ENCODE measurements at places on chromosomes 7 and 10.

GRCh38 chr10:69483963-69484362, 32.7 kb downstream of the TSPAN15 start:
- DNase-seq = no peak

GRCh38 chr10:79176949-79177602, 108.3 kb downstream of the ZMIZ1 start:
- DNase-seq = no peak

DNA sequence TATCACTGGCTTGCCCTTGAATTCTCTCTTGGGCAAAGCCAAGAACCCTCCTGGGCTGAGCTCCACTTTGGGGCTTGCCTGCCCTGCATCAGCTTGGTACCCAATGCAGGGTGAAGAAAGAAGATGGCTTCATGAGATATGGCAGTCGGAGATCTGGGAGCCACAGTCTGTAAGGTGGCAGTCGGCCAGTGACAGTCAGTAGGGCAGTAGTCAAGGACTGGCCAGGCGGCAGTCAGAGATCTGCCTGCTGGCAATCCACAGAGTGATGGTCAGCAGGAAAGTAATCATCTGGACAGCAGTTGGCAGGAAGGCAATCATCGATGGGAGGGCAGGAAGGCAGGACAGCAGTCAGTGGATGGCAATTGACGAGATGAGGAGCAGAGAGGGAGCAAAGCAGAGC, 32.6 kb upstream of the CNNM1 start:
- no peak for DNase-seq

DNA sequence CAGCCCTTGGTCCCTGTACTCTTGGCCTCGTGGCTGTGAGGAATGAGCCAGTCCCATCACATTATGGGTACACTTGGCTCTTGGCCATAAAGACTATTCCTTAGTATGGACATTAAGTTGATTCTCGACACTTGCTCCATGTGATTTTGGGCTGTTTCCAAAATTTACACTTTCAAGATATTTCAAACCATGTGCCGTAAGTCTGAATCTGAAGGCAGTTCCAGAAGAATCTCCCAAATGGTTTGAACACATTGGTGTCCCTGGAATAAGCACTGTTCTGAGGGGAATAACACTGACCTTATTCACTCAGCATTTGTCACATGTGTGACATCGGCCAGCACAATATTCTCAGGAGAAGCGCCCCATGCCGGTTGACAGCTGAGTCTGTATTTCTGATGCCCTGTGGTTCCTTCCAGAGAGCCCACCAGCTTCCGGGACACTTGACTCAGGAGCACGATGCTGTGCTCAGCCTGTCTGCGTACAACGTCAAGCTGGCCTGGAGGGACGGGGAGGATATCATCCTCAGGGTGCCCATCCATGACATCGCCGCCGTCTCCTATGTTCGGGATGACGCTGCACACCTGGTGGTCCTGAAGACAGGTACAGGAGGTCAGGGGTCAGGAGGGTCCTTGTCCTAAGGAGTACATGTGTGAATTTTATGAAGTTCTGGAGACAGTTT, 24.6 kb downstream of the NACAD start:
- DNase-seq = no peak

- no peak for DNase-seq
These were observed 32.5 kb downstream of the CCDC6 start for GRCh38 chr10:59873896-59874295.

- DNase-seq = peak; percentile 33
These were observed 32.0 kb downstream of the SEMA3A start for GRCh38 chr7:84162584-84162983.

DNA sequence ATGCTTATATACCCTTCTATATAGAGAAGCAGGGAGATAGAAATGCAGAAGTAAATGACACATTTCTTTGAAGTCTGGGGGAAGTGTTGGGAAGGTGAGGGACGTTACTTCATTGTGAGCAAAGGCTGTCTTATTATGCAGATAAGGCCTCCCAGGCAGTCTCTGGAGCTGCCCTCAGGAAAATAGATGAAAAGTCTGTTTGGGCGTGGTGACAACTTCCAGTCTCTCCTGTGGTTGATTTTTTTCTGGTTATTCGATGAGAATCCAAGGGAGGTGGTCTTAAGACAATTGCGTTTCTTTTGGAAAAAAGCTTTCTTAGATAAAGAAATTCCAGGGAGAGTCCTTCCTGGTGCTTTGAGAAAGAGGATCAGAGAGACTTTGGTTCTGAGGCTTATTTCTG, 84.0 kb downstream of the NEUROD6 start:
- no peak for DNase-seq

- no peak for DNase-seq
These were observed 165.4 kb downstream of the ST7 start for GRCh38 chr7:117118579-117119180.

DNA sequence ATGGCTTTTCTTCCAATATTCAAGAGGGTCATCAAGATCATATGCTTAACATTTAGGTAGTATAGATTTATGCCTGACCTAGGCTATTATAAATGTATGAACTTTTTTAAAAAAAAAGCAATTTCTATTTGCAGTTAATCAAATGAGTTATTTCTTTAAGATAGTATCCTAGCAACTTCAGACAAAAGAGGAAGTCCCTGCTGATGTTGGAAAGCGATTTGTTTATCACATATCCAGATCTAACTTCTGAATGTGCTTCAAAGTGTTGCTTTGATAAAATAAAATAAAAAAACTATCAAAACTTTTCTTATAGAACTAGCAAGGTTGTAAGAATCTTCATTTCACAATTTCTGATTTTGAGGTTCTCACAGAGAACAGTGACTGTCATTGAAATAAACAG, 401.9 kb upstream of the PHF14 start:
- no peak for DNase-seq

GRCh38 chr7:27312820-27313219, 70.2 kb downstream of the EVX1 start:
- DNase-seq = no peak

- peak; percentile 24 for DNase-seq
These were observed 43.1 kb upstream of the SEMA3A start for GRCh38 chr7:84237533-84238173.

GRCh38 chr10:133258066-133258817, 18.4 kb downstream of the ADAM8 start:
- peak; percentile 49 for DNase-seq

- no peak for DNase-seq
These were observed 128.4 kb downstream of the GRK5 start for GRCh38 chr10:119335671-119336353.

- no peak for DNase-seq
These were observed 19.0 kb upstream of the ELFN1 start for GRCh38 chr7:1651031-1651446.

DNA sequence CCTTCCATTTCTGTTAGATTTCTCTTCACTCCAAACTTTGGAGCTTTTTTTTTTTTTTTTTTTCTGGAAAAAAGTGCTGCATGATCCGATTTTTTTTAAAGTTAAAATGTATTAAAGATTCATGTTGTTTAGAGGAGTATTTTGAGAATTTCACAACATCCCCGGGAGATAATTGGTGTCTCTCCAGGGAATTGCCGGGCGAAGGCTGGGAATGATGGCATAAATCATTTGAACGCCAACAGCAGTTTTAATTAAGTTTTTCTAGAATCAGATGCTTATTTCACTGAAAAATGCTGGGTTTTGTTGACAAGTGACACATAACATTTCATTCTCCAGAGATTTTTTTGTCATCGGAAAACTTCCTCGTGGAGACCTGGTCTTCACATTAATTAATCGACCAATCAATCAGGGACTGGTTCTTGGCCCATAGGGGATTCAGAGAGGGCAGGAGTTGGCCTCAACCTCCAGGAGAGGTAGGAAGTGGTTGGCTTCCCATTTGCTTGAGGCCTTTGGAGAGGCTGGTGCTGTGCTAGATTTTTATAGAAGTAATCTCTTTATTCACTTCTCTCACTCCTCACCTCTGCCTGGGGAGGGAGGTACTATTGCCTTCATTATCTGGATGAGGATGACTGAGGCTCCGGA, 439.4 kb downstream of the TYW1 start:
- no peak for DNase-seq

DNA sequence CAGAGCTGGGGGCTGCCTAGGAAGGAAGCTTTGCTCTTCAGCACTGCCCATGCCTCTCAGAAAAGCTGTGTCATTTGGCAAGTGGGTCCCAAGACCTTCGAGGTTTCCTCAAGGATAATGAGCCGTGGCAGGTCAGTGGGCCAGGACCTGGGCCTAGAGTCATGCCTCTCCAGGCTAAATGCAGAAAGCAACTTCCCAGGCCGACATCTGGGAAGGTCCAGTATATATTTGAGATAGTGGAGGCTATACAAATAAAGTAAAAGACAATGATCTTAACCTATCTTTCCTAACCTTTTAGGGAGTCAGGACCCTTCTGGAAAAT, 2.4 kb upstream of the HOXA10 start:
- DNase-seq = no peak

GRCh38 chr10:87092376-87092860, 2.2 kb downstream of the GLUD1 start:
- DNase-seq = peak; percentile 71

DNA sequence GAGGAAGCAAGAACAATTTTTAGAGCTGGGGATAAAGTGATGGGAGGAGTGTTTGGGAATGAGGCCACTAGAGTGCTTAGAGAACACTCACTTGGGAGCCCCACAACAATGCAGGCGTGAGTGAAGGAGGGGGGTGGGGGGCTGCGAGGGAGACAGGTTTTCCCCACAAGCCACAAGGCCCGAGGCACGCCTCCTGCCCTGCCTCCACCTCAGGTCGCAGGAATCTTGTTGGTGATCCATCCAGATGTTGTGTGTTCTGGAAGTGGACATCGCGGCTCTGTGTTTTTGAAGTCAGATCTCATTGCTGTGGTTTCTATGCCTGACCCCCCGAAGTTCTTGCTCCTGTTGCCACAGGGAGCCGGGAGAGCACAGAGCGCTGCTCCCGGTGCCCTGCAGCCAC, 178.0 kb upstream of the BMPER start:
- DNase-seq = no peak

DNA sequence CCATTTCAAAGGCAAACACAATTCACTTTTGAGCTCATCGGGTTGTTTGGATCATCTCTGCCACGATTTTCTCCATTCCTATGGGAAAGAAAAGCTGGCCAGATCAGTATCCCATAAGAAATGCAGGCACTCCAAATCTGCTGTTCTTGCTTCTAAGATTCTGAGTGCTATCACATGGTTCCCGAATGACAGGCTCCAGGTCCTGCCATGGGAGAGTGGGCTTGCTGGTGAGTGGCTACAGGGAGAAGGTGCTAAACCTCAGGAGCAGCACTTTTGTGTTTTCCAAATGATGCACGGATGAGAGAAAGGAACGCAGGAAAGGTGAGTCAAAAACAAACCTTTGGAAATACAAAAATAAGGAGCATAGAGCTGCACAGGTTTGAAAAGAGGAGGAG, 32.1 kb downstream of the MTURN start:
- DNase-seq = no peak

- DNase-seq = no peak
These were observed 9.9 kb upstream of the SPAG6 start for GRCh38 chr10:22335173-22335933.

GRCh38 chr10:21049482-21049881, 152.4 kb upstream of the NEBL start:
- DNase-seq = no peak

DNA sequence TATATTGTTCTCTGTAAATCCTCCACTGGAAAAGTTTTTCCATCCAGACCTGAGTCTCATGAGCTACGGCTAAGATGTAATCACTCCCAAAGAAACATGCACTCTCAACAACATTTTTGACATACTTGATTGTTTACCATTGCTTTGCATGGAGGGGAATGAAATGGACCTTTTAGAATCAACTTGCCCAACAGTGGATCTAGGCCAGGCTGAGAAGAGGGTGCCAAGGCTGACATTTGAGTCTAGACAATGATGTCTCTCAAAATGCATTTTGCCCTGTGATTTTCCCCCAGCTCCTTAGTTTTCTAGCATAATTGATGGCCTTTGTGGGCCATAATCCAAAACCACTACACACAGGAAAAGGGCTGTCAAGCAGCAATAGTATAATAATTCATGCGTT, 297.9 kb upstream of the KLF6 start:
- no peak for DNase-seq

GRCh38 chr7:134755422-134756022, 23.9 kb upstream of the CALD1 start:
- DNase-seq = peak; percentile 15

DNA sequence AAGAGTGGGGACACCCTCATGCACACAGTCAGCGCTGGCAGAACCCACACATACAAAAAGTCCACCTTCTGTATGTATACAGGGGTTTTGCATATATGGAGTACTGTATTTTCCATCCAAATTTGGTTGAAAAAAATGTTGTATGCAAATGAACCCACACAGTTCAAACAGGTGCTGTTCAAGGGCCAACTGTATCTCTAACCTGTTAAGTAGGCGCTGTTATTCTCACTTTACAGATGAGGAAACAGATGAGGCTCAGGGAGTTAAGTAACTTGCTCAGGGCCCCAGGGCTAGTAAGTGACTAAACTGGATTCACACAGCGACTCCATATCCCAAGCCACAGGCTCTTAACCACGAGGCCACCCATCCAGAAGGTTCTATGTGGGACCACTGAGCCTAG, 69.9 kb downstream of the C10orf105 start:
- DNase-seq = no peak

DNA sequence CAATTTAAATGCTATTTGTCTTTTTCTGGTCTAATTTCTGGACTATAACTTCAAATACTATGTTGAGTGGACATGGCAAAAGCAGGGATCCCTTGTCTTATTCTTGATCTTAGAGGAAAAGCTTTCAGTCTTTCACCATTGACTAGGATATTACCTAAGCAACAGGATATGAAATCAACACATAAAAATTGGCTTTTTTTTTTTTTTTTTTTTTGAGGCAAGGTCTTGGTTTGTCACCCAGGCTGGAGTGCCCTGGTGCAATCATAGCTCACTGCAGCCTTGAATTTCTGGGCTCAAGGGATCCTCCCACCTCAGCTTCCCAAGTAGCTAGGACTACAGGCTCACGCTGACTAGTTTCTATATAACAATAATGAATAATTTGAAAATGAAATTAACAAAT, 90.8 kb downstream of the JMJD1C start:
- DNase-seq = no peak

- DNase-seq = no peak
These were observed 15.0 kb upstream of the SLC18A3 start for GRCh38 chr10:49595003-49595712.

Measured in HT-29 (cell line).